ENCODE measurements at places on chromosomes 5 and 9.
A peak's percentile ranks its signal among the peaks of the same experiment; 100 is the strongest.

GRCh38 chr5:142671801-142672200 lies 14.1 kb downstream of the FGF1 start:
- DNase-seq, result no peak

GRCh38 chr5:150080696-150081435 lies 5.5 kb downstream of the CSF1R start:
- no peak for DNase-seq

- peak; percentile 14 for DNase-seq
These were observed 1111.8 kb upstream of the ACO1 start for GRCh38 chr9:31272456-31273295.

- no peak for DNase-seq
These were observed 29.3 kb downstream of the COL23A1 start for GRCh38 chr5:178560911-178561310.

GRCh38 chr9:65459756-65460320 lies 174.8 kb upstream of the FOXD4L5 start:
- DNase-seq, result no peak

DNA sequence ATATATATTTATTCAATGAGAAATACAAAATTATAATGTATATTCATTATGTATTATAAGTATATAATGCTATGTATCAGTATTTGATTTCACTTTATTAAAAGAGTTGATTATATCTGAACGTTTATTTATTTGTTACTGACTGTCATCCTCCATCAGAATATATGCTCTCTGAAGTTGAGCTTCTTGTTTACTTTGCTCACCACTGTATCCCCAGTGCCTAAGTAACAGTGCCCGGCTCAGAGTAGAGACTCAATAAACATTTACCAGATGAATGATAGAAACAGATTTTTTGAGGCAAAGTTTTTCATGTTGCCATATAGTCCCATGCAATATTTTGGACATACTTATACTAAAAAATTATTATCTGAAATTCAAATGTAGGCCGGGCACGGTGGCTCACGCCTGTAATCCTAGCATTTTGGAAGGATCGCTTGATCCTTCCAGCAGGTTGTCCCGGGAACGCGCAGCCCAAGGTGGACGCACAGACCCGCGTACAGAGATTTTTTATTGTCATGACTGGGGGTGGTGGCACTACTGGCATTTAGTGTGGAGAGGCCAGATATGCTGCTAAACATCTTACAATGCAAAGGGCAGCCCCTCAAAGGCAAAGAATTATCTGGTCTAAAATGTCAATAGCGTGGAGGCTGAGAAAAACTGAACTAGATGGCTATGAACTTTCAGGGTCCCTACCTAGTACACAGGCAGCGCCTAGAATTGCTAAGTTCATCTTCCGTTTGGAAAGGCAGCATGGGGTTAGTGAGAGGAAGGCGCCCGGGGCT lies 761 bp upstream of the DNAJC25 start:
- DNase-seq, result peak; percentile 0

DNA sequence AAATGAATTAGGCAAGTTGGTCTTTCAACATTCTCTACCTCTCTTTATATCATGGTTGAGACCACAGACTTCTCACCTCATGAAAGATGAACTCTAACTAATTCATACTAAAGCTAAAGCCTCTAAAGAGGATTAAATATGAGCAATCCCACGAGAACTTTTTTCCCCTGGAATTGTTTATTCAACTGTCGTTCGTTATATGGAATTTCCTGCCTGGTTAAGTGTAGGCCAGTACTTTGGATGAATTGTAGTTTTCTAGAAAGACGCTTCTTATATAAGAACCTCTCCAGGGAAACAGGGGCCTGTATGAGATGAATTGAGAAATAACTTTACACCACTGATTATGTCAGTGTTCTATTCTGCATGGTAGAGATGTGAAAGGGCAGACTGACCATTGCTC lies 42.9 kb downstream of the PDCD1LG2 start:
- DNase-seq, result no peak

DNA sequence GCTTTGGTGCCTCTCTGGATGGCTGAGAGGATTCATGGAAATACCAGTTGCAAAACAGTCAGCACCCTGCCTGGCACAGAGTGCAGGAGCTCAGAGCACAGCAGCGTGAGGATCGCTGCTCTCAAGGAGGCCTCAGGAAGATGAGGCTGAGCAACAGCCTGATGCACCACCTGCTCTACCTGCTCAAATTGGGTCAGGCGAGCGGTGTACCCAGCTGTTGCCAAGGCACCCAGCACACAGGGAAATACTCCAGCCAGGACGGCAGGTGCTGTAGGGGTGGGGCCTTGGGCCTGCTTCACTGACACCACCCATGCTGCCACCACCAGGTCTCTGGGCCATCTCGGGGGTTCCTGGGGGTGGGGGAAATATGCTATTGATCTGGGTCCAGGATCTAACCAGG lies 4.3 kb downstream of the EEIG1 start:
- DNase-seq, result no peak

GRCh38 chr5:100838048-100838473 lies 65.0 kb downstream of the ST8SIA4 start:
- DNase-seq, result no peak

DNA sequence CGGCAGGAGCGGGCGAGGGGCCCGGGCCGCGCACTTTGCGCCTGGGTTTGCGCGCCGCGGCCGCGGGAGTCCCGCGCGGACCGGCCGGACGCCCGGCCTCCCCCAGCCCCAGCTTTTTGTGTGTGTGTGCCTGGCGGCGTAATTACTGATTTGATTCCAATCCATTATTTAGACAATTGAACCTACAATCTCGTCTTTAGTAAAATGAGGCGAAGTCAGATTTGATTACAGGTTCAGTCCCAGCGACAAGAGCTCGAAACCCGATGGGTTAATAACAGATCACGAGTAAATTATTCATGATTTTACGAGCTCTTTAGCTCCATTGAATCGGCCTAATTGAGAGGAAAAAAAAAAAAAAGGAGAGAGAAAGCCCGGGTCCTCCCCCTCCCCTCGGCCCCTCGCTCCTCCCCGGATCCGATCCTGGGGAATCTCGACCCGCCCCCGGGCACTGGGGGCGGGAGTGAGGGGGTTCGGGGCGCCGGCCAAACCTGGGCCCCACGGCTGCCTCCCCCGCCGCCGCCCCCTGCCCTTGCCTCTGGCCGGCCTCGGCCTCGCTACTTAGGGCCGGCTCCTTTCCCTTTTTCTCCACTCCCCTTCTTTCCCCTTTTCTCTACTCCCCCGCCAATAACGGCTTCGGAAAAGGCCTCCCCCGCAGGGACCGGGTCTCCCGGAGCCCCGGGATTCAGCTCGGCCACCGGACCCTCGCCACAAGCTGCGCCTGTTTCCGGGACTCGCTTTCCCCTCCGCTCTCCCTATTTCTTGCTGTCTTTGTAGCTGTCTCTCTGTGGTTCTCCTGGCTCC lies 6.6 kb downstream of the LHX2 start:
- no peak for DNase-seq

GRCh38 chr9:134531220-134531970 lies 110.2 kb upstream of the COL5A1 start:
- no peak for DNase-seq

GRCh38 chr5:76376866-76377230 lies 26.2 kb upstream of the IQGAP2 start:
- no peak for DNase-seq

GRCh38 chr5:159471904-159472303 lies 141.6 kb upstream of the IL12B start:
- no peak for DNase-seq

GRCh38 chr5:111580956-111581355 lies 68.6 kb upstream of the STARD4 start:
- DNase-seq, result no peak

DNA sequence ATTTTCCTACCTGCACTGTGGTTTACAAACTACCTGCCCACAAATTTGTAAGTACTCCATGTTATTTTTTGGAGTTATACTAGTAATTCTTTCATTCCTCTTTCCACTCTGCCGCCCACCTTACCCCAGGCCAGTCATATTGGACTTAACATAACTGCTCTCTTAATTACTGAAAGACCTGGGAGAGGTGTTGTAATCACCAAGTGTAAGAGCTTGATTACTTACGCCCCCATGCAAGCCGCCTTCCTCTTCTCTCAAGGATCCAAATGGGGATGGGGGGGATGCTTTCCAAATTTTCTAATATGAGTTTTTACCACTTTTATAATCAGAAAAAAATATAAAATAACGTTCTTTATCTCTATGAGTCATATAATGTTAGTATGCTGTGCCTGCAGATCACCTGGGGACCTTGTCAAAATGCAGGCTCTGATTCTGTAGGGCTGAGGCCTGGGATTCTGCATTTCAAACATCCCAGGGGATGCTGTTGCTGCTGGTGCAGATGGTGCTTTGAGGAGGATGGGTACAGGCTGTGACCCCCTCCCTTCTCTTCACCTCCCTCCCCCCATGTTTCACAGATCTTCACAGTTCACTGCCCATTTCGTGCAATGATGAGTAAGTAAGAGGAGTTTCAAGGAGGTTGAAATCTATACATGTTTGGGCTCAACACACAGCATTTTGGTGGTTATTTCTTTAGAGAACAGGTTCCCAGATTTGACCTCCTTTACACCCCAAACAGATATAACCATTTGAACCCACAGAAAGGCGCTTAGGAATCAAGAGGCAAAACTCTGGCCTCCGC lies 87.3 kb downstream of the SEC61B start:
- no peak for DNase-seq

DNA sequence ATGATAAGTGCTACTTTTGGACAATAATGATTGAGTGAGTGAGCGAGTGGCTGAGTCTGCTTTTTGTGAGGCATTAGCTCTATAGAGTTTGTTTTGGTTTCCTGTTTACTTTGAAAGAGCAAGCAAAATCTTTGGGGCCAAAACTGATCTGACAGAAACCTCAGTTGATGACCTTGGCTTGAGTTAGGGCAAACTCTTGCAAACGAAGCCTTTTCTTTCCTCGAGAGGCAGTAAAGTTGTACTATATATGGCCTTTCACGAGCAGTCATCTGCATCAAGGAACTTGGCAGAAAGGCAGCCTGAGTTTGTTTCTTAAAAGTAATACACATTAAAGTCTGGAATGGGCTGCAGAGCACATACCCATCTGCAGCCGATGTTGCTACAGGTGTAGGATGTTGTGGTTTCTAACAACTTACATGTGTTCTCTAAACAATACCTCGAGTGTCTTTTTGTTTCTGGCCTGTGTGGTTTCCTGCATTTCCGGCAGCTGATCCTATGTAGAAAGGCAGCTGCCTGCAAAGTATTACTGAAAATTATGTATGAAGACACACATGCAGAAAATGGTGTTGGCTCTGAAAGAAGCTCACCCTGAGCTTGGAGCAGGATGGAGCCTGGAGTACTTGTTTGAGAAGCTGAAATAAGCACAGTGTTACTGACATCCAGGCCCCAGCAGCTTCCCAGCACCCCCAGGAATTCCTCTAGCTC lies 60.8 kb downstream of the FOXD1 start:
- no peak for DNase-seq

- DNase-seq, result no peak
These were observed 51.2 kb upstream of the ARRDC3 start for GRCh38 chr5:91434348-91434747.

GRCh38 chr5:125870256-125870655 lies 553.0 kb upstream of the GRAMD2B start:
- DNase-seq, result no peak
